ENCODE measurements at places on chromosomes 1 and 21. TPM values are rescaled to one million over a fixed set of nuclear protein-coding genes. Genes with fewer than 3 reads are reported as not detected.

SLC5A9 gene
- 0.04 TPM for total RNA-seq

LRRC3 gene
- total RNA-seq = 0.98 TPM

CREG1 gene
- total RNA-seq = 29.1 TPM

HMGN2 gene
- total RNA-seq = 478 TPM

CLEC20A gene
- total RNA-seq = 0.04 TPM

GOLT1A gene
- total RNA-seq = 0.09 TPM

LHX8 gene
- total RNA-seq = 0.09 TPM

AIM2 gene
- 0.31 TPM for total RNA-seq

SMYD3 gene
- total RNA-seq = 13.9 TPM

DNA sequence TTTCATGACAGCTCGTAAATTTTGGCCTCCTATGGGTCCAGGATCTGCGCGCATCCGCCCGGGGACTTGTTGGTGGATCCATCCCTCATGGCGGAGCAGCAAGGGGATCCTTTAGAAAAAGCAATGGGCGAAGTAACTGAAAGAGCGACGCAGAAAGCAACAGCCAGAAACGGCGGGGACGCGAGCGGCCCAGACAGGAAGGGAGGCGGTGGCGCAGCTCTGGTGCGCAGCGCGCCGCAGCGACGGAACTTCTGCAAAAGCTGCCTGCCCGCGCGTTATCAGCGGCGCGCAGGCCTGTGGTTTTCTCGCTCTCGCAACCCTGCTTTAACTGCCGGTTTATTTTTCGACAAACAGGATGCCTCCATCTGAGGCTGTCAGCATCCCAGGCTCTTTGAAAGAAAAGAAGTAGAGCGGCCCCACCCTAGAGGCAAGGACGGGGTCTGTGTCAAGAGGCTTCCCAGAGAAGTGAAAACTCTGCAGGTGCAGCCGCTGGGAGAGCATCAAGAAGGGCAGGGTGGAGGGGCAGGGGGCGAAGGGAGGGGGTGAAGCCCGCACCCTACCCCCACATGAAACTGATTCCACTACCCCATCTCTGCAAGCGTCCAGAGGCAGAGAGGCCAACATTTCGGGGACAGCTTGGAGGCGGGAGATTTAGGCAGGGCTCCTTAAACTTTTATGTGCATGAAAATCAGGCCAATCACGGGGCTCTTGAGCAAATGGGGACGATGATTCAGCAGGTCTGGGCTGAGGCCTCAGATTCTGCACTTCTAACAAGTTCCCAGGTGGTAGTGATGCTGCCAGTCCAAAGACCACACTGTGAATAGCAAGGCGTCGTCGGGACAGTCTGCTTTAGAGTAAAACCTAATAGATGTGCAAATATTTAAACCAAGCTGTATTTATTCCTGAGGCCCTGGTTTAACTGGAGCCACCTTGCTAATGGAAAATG is 22.2 kb downstream of the RUNX1 start:
- H3K4me3 ChIP-seq = peak overlapping the region; percentile 15
- peaks cover 6% of the 10 kb centered on the region for H3K4me1 ChIP-seq
- H3K36me3 ChIP-seq = no peaks in the 10 kb centered on the region
- peak; percentile 65 for DNase-seq
- no peak overlapping the region for H3K27ac ChIP-seq

GRCh38 chr1:109877317-109877771 is 33.3 kb upstream of the CSF1 start:
- peaks cover 32% of the 10 kb centered on the region for H3K4me1 ChIP-seq
- H3K36me3 ChIP-seq = no peaks in the 10 kb centered on the region
- no peak overlapping the region for H3K4me3 ChIP-seq
- DNase-seq = peak; percentile 95

- no peak for DNase-seq
- no peak overlapping the region for H3K27ac ChIP-seq
- H3K4me1 ChIP-seq = peaks cover 6% of the 10 kb centered on the region
- H3K27me3 ChIP-seq = peaks cover 22% of the 10 kb centered on the region
- no peak overlapping the region for H3K4me3 ChIP-seq
Observed at GRCh38 chr1:22231995-22232690, 89.2 kb upstream of the WNT4 start.

- peaks cover 52% of the 10 kb centered on the region for H3K36me3 ChIP-seq
- DNase-seq = no peak
- H3K4me1 ChIP-seq = peaks cover 48% of the 10 kb centered on the region
- H3K4me3 ChIP-seq = no peak overlapping the region
- H3K27me3 ChIP-seq = no peaks in the 10 kb centered on the region
- H3K27ac ChIP-seq = no peak overlapping the region
Observed at GRCh38 chr1:93577536-93578432, 103.9 kb downstream of the BCAR3 start.

GRCh38 chr1:39799770-39800470 is 11.3 kb upstream of the BMP8B start:
- peak; percentile 18 for DNase-seq
- no peak overlapping the region for H3K4me3 ChIP-seq
- no peaks in the 10 kb centered on the region for H3K36me3 ChIP-seq
- H3K27ac ChIP-seq = no peak overlapping the region
- peaks cover 5% of the 10 kb centered on the region for H3K4me1 ChIP-seq

DNA sequence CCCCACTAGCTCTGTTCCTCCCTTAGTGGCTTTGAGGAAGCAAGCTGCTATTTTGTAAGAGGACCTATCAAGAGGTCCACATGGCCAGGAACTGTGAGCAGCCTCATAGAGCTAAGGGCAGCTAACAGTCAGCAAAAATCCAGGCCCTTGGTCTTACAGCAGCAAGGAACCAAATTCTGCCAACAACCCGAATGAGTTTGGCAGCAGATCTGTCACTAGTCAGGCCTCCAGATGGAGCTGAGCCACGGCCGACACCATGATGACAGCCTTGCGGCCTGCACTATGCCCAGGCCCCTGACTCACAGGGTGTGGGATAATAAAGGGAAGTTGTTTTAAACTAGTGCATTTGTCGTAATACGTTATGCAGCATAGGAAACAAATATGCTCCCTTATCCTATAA is 28.0 kb upstream of the H3-3A start:
- H3K4me3 ChIP-seq = no peak overlapping the region
- H3K4me1 ChIP-seq = peaks cover 3% of the 10 kb centered on the region
- H3K27me3 ChIP-seq = no peaks in the 10 kb centered on the region
- H3K27ac ChIP-seq = peak overlapping the region; percentile 38
- no peaks in the 10 kb centered on the region for H3K36me3 ChIP-seq

DNA sequence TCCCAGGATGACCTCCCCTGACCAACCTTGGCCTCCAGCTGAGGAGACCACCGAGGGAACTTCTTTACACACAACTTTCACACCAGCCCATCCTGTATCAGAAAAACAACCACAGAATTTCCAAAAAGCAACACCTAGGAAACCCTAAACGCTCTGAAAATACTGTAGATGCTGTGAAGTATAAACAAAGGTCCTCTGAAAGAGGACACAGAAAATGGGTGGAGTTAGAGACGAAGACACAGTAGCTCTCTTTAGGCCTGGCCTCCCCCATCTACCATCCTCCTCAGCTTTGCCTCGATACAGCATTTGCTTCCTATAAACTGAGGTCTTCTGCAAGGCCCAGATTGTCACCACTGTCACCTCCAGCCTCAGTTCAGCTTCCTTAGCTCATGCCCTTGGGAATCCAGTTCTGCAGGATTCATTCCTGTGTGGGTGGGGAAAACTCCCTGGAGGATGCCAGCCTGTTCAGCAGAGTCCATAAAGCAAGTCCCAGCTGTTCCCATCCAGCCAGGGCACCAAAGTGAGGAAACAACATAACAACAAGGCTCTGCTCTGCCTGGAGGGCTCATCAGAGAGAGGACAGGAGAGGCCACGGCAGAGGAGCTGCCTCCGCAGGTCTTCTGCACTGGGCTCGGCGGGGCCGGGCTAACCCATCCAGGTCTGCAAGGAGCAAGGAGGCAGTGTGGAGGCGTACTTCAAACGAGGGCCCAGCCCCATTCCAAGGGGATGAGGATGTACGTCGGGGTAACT is 15.0 kb downstream of the PIK3C2B start:
- H3K27ac ChIP-seq = no peak overlapping the region
- H3K27me3 ChIP-seq = no peaks in the 10 kb centered on the region
- H3K36me3 ChIP-seq = peaks cover 2% of the 10 kb centered on the region
- H3K4me1 ChIP-seq = peaks cover 73% of the 10 kb centered on the region
- DNase-seq = no peak

DNA sequence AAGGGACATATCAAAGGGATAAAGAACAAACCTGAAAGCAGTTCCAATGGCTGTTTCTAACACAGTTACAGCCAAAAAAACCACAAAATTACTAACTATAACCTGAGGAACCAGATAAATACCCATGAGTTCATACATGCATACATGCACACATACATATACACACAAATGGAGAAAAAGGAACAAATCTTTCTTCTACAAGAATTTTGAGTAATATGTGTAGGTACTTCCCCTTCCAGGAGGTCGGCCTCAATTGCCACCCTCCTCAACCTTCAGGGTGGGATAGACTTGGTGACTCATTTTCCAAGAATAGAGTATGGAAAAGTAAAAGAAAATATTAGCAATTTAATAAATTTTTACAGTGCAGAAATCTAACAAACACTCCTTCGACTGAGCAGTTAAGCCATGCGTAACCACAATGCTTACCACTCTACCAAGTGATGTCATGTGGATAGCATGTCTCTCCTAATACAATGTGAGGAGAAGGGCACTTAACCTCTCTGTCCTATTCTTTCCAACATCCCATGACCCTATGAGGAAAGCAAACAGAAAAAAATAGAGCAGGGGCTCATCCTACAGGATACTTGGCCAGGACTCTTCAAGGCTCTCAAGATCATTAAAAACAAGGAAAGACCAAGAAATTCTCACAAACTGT is 243.0 kb upstream of the RUNX1 start:
- no peak overlapping the region for H3K4me3 ChIP-seq
- no peak overlapping the region for H3K27ac ChIP-seq
- H3K36me3 ChIP-seq = no peaks in the 10 kb centered on the region
- DNase-seq = no peak

DNA sequence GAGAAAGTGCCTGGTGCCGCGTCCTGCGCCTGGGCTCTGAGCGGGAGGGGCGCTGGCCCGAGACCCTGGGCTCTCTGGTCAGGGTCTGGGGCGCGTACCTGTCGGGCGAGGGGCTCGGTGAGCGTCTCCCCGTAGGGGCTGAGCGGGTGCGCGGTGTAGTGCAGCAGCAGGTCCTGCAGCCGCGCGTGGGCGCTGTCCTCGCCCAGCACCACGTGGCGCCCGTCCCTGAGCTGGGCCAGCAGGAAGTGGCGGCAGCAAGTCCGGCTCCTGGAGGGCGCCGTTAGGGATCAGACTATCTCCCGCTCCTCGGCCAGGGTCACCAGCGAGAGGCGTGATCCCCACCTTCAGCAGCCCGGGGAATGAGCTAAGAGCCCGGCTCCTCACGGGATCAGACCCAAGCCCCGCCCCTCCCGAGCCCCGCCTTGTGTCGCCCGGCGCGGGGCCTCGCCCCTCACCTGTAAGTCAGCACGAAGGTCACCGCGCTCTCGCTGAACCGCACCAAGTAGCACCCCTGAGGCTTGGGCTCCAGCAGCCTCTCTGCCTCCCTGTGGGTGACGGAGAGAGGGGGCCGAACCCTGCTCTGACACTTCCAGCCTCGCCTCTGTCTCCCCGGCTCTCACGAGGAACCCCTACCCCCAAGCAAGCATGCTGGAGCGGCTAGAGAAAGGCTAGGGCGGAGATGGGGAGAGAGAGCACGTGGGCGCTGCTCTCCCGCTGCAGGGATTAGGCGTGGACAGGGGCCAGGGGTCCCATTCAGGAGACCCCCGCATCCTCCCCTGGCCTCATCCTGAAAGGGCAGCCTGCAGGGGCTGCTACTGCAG is 2.7 kb downstream of the SH2D2A start:
- peaks cover 50% of the 10 kb centered on the region for H3K4me1 ChIP-seq
- no peaks in the 10 kb centered on the region for H3K36me3 ChIP-seq
- DNase-seq = peak; percentile 68
- H3K4me3 ChIP-seq = peak overlapping the region; percentile 47
- H3K27ac ChIP-seq = no peak overlapping the region

- no peak overlapping the region for H3K27ac ChIP-seq
- no peaks in the 10 kb centered on the region for H3K36me3 ChIP-seq
- peaks cover 9% of the 10 kb centered on the region for H3K4me1 ChIP-seq
- no peak for DNase-seq
- H3K4me3 ChIP-seq = no peak overlapping the region
Observed at GRCh38 chr21:29638138-29638537, 301.7 kb downstream of the GRIK1 start.

DNA sequence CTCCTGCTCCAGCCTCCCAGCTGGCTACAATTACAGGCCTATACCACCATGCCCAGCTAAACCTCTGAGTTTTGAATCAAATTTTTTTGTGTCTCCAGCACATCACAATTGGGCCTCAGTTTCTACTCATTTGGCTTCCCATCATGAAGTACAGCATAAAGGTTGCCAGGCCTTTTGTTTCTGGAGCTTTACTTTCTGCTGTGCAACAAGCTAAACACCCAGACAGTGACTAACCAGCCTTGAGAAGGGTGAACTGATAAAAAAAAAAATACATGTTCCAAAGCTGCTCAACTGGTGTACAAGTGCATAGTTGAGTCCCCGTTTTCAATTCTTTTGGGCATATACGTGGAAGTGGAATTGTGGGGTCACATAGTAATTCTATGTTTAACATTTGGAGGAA is 25.1 kb downstream of the TIAM1 start:
- H3K27ac ChIP-seq = no peak overlapping the region
- no peak overlapping the region for H3K4me3 ChIP-seq
- DNase-seq = no peak
- H3K4me1 ChIP-seq = no peaks in the 10 kb centered on the region

DNA sequence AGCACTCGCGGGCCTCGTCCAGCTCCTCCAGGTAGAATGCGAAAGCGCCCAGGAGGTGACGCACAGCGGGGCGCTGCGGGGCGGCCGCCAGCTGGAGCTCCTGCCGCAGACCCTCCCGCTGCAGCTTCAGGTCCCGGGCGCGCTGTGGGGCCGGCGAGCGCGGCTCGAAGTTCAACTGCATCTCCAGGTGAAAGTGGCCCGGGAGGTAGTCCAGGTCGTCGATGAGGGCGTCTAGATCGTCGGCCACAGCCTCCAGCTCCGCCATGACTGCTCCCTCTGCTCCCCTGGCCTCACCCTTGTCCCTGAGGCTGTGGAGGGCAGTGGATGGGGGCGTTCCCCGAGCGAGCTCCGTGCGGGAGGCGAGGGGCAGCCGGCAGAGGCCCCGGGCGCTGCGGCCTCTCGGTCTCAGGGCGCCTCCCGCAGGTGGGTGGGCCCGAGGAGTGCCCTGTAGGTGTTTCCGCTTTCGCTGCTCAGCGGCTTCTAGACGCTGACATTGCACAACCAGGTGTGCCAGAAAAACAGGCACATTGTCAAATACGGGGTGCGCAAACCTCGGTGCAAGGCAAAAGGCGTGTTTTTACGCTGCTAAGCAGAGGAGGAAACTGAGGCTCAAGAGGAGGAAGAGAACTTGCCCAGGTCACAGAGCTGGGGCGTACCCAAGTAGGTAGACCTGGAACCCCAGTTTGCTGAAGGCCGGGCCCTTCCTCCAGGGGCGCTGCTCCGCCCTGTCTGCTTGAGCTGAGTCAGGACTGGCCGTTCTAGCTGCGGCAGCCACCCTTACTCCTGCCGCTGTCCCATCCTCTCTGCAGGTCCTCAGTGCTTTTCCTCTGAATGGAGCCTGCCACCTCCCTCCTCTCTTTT is at the start of gene TTC22:
TTC22 (minus strand) TSS at position 425 of the 861 bp plus-strand sequence; CDS start at position 265, 160 bp downstream.
- no peaks in the 10 kb centered on the region for H3K36me3 ChIP-seq
- peaks cover 31% of the 10 kb centered on the region for H3K27me3 ChIP-seq
- no peak within 1 kb of the TSS for H3K4me3 ChIP-seq
- H3K27ac ChIP-seq = no peak within 1 kb of the TSS
- H3K4me1 ChIP-seq = peaks cover 8% of the 10 kb centered on the region
- DNase-seq = no peak
